ENCODE measurements at places on chromosomes 2 and 18. TPM values are rescaled to one million over a fixed set of nuclear protein-coding genes. Genes with fewer than 3 reads are reported as not detected.
A peak's percentile ranks its signal among the peaks of the same experiment; 100 is the strongest.

- DNase-seq: no peak
Observed at GRCh38 chr2:24169023-24169422, 5.8 kb upstream of the FAM228A start.

GRCh38 chr2:158392687-158393086 is 63.9 kb downstream of the CCDC148 start:
- DNase-seq: no peak

GRCh38 chr18:22550861-22551260 is 133.1 kb upstream of the CTAGE1 start:
- no peak for DNase-seq

- DNase-seq: no peak
Observed at GRCh38 chr18:55869556-55870501, 281.8 kb upstream of the TCF4 start.

DNA sequence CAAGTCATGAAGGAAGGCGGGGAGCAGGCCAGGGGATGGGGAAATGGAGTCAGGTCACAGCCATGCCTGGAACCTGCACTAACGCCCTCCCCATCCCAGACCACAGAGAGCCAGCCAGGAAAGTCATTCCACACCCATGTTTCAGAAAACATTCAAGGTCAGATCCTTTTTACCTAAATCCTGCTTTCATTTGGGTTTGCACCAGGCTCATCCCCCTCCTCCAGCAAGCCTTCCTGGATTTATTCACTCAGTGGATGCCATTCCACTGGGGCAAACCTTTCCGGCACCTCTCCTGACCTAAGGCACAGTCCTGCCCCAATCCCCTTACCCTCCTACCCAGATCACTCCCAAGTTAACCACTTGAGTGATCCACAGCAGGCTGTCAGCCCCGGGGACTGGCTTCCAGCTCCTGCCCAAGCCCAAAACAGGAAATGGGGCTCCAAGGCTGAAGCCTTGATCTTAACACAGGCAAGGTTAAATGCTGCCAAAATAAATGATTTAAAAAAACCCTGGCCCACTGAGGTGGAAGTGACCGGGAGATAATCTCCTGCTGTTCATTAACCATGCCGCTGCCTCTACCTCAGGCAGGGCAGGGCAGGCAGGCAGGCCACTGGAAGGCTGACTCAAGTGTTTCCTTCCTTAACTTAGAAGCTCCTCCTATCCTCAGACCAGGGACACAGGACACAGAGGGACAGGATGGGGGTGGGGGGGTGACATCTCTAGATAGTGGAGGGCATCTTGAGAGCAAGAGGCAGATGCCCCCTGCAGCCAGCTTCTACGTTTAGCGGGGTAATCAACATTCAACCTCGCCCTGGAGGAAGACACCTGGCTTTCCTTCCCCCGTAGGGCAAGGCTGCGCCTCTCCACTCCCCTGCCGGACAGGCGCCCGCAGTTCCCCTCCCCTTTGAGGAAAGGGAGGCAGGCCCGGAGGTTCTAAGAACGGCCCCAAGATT is 1.4 kb downstream of the RAB11FIP5 start:
- peak; percentile 20 for DNase-seq

DNA sequence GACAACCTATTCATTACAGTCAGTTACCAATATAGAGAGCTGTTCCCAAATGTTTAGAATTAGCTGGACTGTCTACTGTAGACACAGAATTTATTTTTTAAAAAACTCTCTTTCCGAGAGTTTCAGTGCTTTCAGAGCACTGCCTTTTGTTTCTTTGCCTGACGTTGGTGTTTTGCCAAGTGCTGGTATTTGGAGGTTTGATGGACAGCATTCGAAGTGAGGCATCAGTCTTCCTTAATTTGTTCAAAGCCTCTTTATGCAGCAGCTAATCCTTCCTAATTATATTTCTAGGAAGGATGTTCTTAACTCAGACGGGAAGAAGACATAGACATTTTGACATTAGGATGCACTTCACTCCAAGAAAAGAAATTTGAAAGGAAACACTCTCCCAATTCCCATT is 83.2 kb downstream of the LTBP1 start:
- DNase-seq: no peak

The PLEKHH2 gene
- 64.8 TPM for polyA plus RNA-seq

The TRABD2A gene
- polyA plus RNA-seq: 0.88 TPM
